Activated naive CD4-positive, alpha-beta T cell treated with anti-CD3 and anti-CD28 coated beads for 36 hours (primary cell): ENCODE measurements at places on chromosomes 5 and 9. TPM values are rescaled to one million over a fixed set of nuclear protein-coding genes. Genes with fewer than 3 reads are reported as not detected.

DNA sequence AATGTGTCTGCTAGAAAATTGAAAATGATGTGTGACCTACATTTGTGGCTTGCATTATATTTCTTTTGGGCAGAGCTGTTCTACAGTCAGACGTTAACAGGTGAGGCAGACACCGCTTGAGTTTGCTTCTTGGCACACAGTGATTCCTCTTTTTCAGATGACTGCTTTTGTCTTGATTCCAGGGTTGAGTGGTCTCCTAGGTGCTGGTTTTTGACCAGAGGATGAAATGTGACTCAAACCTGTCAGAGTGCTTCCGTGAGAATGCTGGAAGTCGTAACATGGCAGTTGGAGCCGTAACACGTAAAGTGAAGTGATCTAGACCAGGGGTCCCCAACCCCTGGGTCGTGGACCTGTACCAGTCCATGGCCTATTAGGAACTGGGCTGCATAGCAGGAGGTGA is 28.3 kb upstream of the NDFIP1 start:
- H3K27me3 ChIP-seq = no peaks in the 10 kb centered on the region
- peaks cover 15% of the 10 kb centered on the region for H3K4me1 ChIP-seq
- H3K27ac ChIP-seq = no peak overlapping the region
- H3K4me3 ChIP-seq = no peak overlapping the region

The LCN2 gene
- not detected for total RNA-seq

GRCh38 chr5:76561959-76562358 is 61.2 kb downstream of the F2RL2 start:
- H3K36me3 ChIP-seq = peaks cover 8% of the 10 kb centered on the region
- no peak for DNase-seq
- H3K4me3 ChIP-seq = no peak overlapping the region
- H3K27me3 ChIP-seq = no peaks in the 10 kb centered on the region
- no peak overlapping the region for H3K27ac ChIP-seq
- H3K4me1 ChIP-seq = peaks cover 15% of the 10 kb centered on the region

The HAPLN1 gene
- not detected for total RNA-seq

DNA sequence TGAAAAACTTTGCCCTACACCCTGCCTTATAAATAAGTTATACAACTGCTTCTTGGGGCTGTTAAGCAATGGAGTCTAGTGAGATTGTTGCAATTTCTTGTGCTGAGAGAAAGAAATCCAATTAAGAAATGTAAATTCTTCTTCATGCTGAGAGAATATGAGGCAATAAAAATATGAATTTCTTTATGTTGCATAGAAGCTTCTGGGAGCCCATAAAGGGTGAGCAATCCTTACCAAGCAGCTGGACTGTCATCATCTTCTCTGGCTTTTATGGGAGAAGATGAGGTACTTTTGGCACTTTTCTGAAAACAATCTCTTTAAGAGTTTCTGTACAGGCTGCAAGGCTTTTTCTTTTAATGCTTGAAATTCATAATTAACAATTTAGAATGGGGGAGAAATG is 204.3 kb downstream of the DMRTA1 start:
- DNase-seq = no peak
- H3K4me3 ChIP-seq = no peak overlapping the region
- H3K4me1 ChIP-seq = no peaks in the 10 kb centered on the region
- H3K27me3 ChIP-seq = no peaks in the 10 kb centered on the region
- no peaks in the 10 kb centered on the region for H3K36me3 ChIP-seq

The NRARP gene
- total RNA-seq = 2.2 TPM

The GRIN1 gene
- not detected for total RNA-seq

- H3K27me3 ChIP-seq = peaks cover 4% of the 10 kb centered on the region
- H3K36me3 ChIP-seq = no peaks in the 10 kb centered on the region
- H3K4me3 ChIP-seq = no peak overlapping the region
Measured at GRCh38 chr5:147375151-147375550, 134.7 kb downstream of the DPYSL3 start.

- peaks cover 2% of the 10 kb centered on the region for H3K36me3 ChIP-seq
- H3K4me1 ChIP-seq = peaks cover 9% of the 10 kb centered on the region
- H3K4me3 ChIP-seq = no peak overlapping the region
- no peak for DNase-seq
- peaks cover 9% of the 10 kb centered on the region for H3K27me3 ChIP-seq
- H3K27ac ChIP-seq = no peak overlapping the region
Measured at GRCh38 chr9:113853333-113853732, 22.8 kb upstream of the ZNF618 start.

DNA sequence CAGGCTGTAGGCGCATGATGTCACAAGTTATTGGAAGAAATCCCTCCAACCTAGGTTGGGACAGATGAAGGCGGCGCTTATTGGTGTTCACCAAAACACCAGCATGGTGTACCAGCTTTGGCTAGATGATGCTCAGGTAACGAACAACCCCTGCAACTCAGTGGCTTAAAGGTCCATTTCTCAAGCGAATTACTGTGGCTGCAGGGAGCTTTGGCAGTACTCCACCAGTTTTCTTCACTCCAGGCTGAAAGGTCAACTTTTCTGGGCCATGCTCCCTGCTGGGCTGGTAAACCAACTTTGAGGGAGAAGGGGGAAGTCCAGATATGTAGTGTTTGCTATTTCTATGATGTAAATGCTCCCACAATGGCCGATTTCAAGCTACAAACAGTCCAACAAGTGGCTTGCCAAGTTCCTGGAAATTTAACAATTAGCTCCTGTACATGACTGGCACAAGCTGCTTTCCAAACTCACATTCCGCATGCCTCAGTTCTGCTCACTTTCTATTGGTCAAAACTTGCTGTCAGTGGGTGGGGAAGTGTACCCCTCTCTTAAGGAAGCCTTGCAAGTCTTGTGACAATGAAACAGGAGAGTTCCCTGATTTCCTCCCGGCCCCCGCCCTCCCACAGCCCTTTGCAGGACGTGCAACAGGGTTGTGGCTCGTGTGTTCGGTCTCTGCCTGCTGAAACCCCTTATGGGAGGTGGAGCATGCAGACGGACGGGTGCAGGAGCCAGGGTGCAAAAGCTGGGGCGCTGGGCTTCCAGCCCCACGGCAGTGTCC is 588 bp upstream of the ZBED3 start:
- no peaks in the 10 kb centered on the region for H3K27me3 ChIP-seq
- no peak for DNase-seq
- peaks cover 9% of the 10 kb centered on the region for H3K4me1 ChIP-seq
- peak overlapping the region; percentile 36 for H3K27ac ChIP-seq
- H3K36me3 ChIP-seq = peaks cover 7% of the 10 kb centered on the region
- H3K4me3 ChIP-seq = peak overlapping the region; percentile 87

- peak; percentile 95 for DNase-seq
- peak overlapping the region; percentile 91 for H3K27ac ChIP-seq
- H3K4me1 ChIP-seq = peaks cover 75% of the 10 kb centered on the region
- H3K27me3 ChIP-seq = no peaks in the 10 kb centered on the region
- peak overlapping the region; percentile 60 for H3K4me3 ChIP-seq
Measured at GRCh38 chr9:92954049-92954861, 6.9 kb downstream of the FGD3 start.

GRCh38 chr9:130670644-130671043 is 6.2 kb downstream of the PRDM12 start:
- H3K4me3 ChIP-seq = no peak overlapping the region
- peaks cover 3% of the 10 kb centered on the region for H3K4me1 ChIP-seq
- H3K27me3 ChIP-seq = peaks cover 20% of the 10 kb centered on the region
- no peak for DNase-seq
- no peaks in the 10 kb centered on the region for H3K36me3 ChIP-seq

The SEC24A gene
- 18.5 TPM for total RNA-seq

GRCh38 chr9:106580546-106580945 is 282.4 kb upstream of the ZNF462 start:
- H3K36me3 ChIP-seq = no peaks in the 10 kb centered on the region
- no peaks in the 10 kb centered on the region for H3K27me3 ChIP-seq

The TMCO6 gene
- 29.5 TPM for total RNA-seq

DNA sequence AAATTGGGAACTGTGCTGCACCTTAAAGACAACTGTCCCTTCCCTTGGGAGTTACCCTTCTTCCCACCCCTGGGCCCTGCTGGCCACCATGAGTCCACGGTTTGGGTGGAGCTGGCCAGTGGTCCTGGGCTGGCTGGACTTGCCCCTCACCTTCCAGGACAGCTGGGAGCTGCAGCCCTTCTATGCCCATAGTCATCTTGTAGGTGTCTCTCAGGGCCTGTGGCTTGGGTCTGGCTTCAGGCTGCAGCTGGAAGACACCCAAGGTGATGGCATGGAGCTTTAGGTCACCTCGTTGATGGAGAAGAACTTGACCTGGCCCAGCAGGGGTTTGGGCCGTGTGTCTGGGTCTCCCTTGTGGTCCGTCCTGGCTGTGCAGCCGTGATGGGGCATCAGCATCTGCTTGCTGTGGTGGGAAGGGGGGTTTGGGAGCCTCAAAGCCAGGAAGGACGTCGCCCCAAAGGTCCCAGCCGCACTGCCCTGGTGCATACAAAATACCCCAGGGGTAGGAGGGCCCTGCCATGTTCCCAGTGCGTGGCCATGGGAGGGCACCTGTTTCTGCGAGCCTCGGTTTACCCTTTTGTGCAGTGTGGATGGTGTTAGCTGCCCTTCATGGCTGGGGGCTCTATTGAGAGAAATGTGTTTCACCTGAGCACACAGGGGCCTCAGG is 8.9 kb downstream of the WNK2 start:
- no peaks in the 10 kb centered on the region for H3K36me3 ChIP-seq
- H3K4me1 ChIP-seq = no peaks in the 10 kb centered on the region
- DNase-seq = no peak
- H3K27me3 ChIP-seq = no peaks in the 10 kb centered on the region

- peaks cover 5% of the 10 kb centered on the region for H3K4me1 ChIP-seq
- no peak overlapping the region for H3K27ac ChIP-seq
- no peaks in the 10 kb centered on the region for H3K27me3 ChIP-seq
- no peaks in the 10 kb centered on the region for H3K36me3 ChIP-seq
- no peak overlapping the region for H3K4me3 ChIP-seq
Measured at GRCh38 chr5:62090953-62091352, 215.1 kb upstream of the KIF2A start.

The PRDM9 gene
- total RNA-seq = not detected

DNA sequence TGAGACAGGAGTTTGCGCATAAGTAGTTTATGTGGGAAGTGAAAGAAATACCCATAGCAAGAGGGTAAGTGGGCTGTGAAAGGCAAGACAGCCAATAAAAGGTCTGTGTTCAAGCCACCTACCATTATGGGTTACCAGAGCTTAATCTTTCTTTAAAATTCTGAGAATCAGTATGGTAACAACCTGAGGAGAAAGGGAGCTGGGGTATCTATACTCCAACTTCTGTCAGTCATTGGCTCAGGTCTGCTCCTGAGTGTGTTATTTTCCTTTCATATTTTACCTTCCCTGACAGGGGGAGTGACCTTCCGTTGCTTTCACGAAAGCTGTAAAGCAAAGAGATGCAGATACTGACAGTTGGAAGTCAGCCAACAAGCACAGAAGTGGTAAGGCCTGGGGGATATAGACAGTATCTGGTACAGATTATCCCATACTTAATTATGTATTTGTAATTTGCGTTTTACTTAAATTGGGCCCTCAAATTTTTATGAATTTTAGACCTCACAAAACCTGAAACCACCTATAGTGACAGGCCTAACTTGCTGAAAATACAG is 233.4 kb downstream of the RAB3C start:
- no peaks in the 10 kb centered on the region for H3K4me1 ChIP-seq
- H3K36me3 ChIP-seq = no peaks in the 10 kb centered on the region
- no peaks in the 10 kb centered on the region for H3K27me3 ChIP-seq
- no peak for DNase-seq
- no peak overlapping the region for H3K27ac ChIP-seq
- H3K4me3 ChIP-seq = no peak overlapping the region

DNA sequence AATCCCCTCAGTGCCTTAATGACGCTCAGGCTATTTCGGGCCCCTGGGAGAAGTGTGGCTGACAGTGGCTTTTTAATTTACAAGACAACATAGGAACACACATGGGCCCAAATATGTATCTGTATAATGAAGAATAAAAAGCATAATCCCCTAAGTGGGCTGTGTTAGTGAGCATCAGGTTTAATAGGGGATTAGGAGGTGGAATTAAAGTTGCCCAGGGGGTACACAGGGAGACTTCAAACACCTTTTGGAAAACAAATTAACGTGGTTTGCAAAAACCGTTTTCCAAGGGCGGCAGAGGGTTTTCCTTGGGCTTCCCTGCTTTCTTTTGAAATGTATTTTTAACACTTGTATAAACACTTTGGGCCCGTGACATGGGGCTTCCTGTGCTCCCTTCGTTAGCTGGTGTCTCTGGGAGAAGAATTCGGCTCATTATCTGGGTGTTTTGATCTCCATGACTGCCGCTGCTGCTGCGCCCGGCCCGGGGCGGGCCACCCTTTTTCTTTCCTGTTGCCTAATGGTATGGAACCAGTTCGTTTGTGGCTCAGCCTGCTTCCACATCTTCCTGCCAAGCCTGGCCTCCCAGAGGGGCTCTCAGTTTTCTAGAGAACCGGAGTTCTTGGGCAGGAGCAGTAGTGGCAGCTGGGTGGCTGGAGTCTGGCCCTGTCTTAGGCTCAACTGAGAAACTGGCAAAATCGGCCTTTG is 173.0 kb downstream of the MACROH2A1 start:
- H3K4me3 ChIP-seq = no peak overlapping the region
- no peaks in the 10 kb centered on the region for H3K27me3 ChIP-seq
- no peaks in the 10 kb centered on the region for H3K36me3 ChIP-seq

The ADGRD2 gene
- total RNA-seq = not detected

GRCh38 chr5:53167836-53168235 is 58.3 kb upstream of the MOCS2 start:
- no peak overlapping the region for H3K27ac ChIP-seq
- no peaks in the 10 kb centered on the region for H3K4me1 ChIP-seq
- no peak for DNase-seq

DNA sequence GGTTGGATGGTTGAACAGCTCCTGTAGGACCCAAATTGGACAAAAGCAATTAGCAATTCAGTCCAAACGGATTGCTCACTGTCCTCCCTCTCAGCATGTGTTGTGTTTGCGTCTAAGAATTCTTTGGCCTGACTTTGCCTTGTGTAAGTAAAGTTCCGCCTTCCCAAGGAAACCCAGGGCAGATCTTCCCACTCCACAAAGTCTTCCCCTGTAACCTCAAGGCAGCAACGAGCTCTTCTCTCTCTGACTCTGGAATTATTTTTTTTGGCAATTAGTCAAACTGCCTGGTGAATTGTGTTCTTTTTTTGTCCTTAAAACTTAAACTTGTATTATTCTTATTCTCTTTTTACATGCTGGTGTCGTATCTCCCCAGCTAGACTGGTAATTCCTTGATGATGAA is 20.7 kb upstream of the BASP1 start:
- no peak for DNase-seq
- H3K4me1 ChIP-seq = no peaks in the 10 kb centered on the region
- H3K27me3 ChIP-seq = peaks cover 10% of the 10 kb centered on the region

DNA sequence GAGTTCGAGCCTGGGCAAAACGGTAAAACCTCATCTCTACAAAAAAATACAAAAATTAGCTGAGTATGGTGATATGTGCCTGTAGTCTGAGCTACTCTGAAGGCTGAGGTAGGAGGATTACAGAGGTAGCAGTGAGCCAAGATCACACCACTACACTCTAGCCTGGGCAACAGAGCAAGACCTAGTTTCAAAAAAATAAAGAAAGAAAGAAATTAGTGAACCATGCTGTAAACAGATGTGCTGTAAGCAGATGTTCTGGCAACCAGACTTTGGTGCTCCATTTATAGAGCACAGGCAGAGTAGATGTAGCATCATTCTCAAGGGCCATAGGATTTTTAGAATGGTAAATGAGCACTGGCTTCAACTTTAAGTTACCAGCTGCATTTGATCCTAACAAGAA is 115.4 kb downstream of the ST8SIA4 start:
- no peak overlapping the region for H3K4me3 ChIP-seq
- no peak overlapping the region for H3K27ac ChIP-seq
- H3K27me3 ChIP-seq = peaks cover 3% of the 10 kb centered on the region
- peaks cover 7% of the 10 kb centered on the region for H3K4me1 ChIP-seq

- no peak overlapping the region for H3K27ac ChIP-seq
- no peaks in the 10 kb centered on the region for H3K36me3 ChIP-seq
- H3K4me3 ChIP-seq = no peak overlapping the region
- peaks cover 4% of the 10 kb centered on the region for H3K27me3 ChIP-seq
- no peak for DNase-seq
- H3K4me1 ChIP-seq = no peaks in the 10 kb centered on the region
Measured at GRCh38 chr9:16223074-16223871, 647.2 kb downstream of the BNC2 start.
